CD4-positive, alpha-beta T cell treated with Interleukin-6 at 100 ng/mL for 8 hours (primary cell): ENCODE measurements at places on chromosomes 1 and 21.

DNA sequence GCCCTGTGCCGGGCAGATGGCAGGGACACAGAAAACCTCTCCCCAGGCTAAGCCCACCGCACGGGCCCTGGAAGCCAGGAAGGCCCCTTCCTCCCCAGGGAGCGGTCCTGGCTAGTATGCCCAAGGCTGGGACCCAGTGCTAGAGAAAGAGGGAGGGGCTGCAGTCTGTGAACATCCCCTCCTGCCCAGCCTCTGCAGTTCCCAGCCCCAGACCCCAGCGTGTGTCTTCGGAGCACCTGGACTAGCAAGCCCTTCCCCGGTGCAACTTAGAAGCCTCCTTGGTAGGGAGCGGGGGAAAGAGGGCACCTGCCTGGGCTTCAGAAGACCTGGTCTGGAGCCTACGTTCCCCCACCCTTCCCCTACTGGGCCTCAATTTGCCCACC, 2.1 kb downstream of the PLEKHG5 start:
- no peak for DNase-seq

DNA sequence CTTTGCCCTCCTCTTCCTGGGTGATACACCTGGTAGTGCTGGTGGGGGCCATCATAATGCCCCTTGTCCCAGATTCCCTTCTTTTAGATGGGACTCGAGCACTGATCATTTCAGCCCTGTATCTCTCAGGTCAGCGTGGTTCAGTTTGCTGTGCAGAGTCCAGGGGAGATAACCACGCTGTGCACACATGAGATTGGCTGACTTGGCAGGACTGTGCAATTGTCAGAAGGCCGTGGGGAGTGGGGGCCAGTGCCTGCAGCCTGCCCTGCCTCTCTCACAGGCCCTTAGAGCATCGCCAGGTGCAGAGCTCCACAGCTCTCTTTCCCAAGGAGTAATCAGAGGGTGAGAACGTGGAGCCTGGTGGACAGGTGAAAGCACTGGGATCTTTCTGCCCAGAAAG, 15.2 kb downstream of the EPHX1 start:
- no peak for DNase-seq

- no peak for DNase-seq
Observed at GRCh38 chr1:61255358-61255703, 173.0 kb downstream of the NFIA start.

DNA sequence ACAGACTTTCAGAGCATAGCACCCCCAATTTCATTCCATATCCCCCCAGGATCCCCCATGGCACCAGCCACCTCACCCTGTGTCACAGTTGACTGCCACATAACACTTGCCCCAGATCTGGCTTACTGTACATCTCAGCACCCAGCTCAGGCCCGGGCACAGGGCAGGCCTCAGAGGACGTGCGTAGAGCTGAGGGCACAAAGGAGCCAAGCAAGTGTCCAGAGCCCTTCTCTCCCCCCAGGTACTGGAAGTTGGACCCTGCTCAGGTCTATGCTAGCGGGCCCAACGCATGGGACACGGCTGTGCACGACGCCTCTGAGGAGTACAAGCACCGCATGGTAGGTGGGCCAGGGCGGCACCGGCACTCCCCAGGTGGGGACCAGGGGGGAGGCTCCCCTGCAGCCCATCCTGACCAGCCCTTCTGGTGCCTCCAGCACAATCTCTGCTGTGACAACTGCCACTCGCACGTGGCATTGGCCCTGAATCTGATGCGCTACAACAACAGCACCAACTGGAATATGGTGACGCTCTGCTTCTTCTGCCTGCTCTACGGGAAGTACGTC, 8.0 kb upstream of the SYTL1 start:
- DNase-seq = no peak

DNA sequence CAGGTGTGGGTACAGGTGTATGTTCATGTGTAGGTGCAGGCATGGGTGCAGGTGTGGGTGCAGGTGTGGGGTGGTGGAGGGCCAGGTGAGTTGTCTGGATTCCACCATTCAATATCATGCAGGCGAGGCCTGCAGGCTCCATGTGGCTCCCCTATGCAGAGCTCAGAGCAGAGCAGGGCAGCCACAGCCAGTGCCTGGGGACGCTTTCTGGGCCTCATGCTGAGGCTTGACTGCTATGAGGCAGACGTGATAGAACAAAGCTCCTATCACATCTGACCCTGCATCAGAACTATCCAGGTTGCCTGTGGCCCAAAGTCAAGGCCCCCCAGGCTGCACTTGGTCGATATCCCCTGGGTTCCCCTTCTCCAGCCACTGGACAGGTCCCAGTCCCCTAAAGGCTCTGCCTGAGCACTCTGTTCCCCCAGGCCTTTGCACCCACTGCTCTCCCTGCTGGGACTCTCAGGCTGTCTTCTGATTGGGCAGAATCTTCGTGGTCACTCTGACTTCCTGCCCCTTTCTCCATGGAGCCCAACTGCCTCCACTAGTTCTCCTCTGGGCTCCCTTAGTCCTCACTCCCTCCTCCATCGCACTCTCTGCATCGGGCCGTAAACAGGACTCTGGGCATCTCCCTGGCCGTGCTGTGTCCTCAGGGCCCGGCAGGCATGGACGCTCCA, 78.6 kb upstream of the ACTL8 start:
- no peak for DNase-seq

DNA sequence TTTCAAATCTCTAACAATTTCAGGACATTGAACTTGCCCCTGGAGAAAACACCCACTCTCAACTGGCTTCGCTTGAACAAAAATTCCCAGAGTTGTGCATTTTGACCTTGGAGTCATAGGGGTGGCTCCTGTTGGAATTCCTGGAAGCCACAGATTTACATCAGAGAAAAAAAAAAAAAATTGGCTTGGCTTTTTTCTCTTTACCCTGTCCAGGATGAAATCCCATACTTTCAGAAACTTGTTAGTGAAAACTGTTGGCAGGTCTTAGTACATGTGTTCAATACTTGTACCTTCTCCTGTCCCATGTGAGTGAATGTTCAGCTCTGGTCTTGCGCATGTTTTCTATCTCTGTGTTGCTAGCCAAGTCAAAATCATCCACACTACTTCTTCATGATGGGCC, 228.8 kb downstream of the TGFB2 start:
- DNase-seq = no peak

DNA sequence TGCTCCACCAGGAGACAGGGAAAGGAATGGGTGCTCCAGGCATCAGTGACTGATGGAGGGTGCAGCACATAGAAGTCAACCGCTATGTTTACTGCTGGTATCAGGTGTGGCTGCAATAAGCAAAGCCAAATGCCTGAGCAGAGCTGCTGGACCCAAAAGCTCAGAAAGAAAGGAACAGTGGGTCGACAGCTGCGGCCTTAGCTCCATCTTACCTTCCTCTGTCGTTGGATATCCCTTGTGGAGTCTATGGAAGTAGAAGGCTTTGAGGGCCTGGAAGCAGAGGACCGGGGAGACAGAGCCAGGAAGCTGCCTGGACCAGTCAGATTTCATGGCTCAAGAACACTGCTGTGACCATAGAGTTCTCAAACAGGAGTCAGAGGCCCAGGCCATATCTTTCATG, 45.3 kb downstream of the RIMS3 start:
- DNase-seq = no peak

DNA sequence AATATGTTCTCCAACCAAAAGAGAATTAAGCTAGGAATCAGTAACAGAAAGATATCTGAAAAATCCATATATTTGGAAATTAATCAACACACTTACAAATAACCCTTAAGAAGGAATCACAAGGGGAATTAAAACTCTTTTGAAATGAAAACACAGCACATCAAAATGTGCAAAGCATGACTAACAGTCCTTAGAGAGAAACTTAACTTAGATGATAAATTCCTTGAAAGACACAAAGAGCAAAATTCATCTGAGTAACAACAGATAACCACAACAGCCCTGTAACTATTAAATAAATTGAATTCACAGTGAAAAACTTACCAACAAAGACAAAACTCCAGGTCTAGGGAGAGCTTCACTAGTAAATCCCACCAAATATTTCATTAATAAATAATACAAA, 283.8 kb downstream of the SDCCAG8 start:
- no peak for DNase-seq

GRCh38 chr1:229940684-229941083, 126.4 kb upstream of the GALNT2 start:
- no peak for DNase-seq

DNA sequence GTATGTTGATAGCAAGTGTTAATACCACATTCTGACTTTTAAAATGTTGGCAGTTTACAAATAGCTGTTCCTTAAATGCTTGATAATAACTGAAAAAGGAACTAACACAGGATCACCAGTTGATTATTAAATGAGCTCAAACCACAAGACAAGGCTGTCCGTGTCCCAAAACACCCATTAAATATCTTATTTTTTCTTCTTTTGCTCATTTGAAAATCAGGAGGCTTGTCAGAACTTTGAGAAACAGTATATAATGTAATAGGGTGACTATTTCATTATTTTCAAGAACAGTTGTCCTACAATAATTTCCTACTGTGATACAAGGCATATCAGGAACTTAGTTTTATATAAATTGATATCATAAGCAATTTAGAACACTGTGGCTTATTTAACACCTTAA, 2.7 kb downstream of the CDKN2C start:
- DNase-seq = no peak

- DNase-seq = no peak
Observed at GRCh38 chr1:221637641-221638041, 104.2 kb downstream of the DUSP10 start.
